Upper lobe of right lung (tissue), 1 donor: ENCODE measurements at places on chromosomes 4 and X.

DNA sequence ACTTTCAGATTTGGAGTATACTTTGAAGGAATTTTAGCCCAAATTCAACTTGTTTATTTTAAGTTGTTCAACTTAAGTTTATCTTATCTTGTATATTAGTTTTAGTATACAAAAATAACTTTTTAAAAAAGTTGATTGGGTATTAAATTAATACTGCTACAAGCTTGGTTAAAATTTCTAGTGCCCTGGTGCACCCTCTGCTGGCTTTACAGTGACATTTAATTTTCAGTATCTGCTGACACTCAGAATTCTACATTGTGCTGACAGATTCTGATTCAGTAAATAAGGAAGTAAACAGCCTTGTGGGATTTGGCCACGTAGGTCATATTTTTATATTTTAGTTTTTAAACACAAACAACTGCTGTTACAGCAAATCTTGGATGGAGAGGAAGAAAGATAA lies 2.9 kb downstream of the EDA start:
- DNase-seq = no peak

DNA sequence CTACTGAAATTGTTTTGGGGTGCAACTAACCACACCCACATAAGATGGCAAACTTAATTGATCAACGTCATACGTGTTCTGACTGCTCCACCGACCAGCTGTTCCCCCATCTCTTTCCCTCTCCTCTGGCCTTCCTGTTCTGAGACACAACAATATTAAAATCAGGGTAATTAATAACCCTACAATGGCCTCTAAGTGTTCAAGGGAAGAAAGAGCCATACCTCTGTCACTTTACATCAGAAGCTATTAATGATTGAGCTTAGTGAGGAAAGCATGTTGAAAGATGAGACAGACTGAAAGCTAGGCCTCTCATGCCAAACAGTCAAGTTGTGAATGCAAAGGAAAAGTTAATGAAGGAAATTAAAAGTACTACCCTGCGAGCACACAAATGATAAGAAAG lies 173.9 kb upstream of the FTHL17 start:
- no peak for DNase-seq

DNA sequence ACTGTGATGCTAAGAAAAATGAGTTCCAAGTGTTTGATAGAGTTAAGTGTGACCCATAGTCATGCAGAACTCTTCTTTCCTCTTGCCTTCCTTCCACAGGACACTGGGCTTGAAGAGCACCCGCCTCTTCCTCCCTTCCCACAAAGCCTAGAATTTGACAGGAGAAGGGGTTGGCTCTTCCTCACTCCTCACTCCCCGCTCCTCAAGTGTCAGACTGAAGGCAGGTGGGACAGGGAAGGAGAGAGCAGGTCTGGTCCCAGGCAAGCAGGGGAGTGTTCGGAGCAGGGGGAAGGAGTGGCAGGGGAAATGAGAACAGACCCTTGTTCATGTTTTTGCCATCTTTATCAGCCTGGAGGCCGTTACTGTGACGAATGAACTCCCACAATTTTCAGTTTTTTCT lies 10.7 kb downstream of the MAGED2 start:
- no peak for DNase-seq

GRCh38 chrX:14903891-14904290 lies 30.7 kb downstream of the MOSPD2 start:
- DNase-seq = no peak

- no peak for DNase-seq
Measured at GRCh38 chr4:145680902-145681301, 956 bp downstream of the C4orf51 start.

DNA sequence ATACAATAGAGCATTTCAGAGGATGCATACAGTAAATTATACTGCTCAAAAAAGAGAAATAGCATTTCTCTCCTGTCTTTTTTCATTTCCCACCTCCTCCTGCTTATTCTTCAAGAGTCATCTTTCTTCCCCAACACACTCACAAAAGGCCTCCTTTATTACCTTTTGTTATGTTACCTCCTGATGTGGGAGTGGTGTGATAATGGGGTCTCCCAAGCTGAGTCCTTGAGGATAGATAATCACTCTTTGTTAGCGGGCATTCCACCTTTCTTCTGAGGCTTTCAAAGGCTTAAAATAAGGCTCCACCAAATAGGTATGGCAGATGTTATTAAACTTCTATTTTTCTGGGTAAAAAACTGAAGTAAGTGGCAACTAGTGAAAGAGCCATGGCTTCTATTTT lies 159.8 kb downstream of the CPEB2 start:
- no peak for DNase-seq

- DNase-seq = no peak
Measured at GRCh38 chr4:3284734-3285557, 7.9 kb upstream of the RGS12 start.

DNA sequence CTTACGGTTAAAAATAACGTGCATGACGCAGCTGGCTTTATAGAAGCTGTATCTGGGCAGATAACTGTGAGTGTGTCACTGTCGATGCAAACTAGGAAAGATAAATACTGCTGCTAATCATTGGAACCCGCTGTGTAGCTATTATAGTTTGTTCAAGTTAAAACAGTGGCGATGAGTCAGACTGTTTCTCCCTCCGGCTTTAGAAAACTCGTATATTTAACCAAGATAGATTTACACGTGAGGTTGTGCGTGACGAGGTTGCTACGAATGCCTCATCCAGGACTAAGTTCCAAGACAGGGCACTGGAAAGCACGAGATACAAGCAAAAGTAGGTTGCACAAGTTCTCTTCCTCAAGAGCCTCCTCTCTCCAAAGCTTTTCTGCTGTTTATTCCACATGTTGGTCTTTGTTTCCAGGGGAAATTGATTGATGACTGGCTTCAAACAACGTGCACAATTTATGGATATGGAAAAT lies 270.7 kb downstream of the FBXW7 start:
- DNase-seq = no peak

DNA sequence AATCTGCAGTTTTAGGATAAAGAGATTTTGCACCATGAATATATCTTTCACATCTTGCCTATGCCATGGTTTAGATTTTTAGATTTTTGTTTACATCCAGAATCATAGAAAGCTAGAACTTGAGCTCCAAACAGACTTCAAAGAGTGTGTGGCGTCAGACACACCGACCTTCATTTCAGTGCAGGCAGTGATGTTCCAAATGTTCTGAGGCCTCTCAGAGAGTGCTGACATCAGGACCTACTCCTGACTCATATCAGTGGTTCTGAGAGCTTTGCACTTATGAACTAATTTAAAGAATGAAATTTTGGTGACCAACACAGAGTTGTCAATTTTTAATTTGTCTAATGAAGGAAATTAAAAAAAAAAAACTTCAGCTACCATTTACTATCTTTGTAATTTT lies 18.3 kb downstream of the CXCR3 start:
- no peak for DNase-seq

- DNase-seq = no peak
Measured at GRCh38 chrX:14032406-14032805, 2.7 kb upstream of the GEMIN8 start.

DNA sequence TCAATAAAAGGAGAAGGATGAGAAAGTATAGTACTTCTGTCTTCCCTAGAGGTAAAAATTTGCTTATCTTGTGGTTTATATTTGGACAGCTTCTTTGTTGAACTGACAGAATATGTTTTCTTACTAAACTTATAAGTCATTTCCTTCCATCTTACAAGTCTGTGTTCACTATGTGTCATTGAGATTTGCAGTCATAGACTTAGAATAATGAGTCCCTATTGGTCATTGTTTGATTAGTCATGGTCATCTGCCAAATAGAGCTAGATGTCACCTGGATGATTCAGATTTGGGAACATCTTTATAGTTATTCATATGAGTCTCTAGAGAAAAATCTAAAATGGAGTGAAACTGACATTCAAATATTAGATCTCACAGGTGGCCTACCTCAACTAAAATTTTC lies 51.5 kb downstream of the SPATA18 start:
- no peak for DNase-seq

GRCh38 chr4:8221476-8221875 lies 22.4 kb downstream of the SH3TC1 start:
- no peak for DNase-seq

- DNase-seq = no peak
Measured at GRCh38 chr4:21768349-21769310, 179.9 kb downstream of the KCNIP4 start.

- DNase-seq = no peak
Measured at GRCh38 chrX:107734646-107735045, 40.9 kb downstream of the TSC22D3 start.

- no peak for DNase-seq
Measured at GRCh38 chr4:98672583-98673287, 14.3 kb upstream of the TSPAN5 start.
